Tibial artery (tissue), 4 donors: ENCODE measurements at places on chromosomes 13 and 19.

DNA sequence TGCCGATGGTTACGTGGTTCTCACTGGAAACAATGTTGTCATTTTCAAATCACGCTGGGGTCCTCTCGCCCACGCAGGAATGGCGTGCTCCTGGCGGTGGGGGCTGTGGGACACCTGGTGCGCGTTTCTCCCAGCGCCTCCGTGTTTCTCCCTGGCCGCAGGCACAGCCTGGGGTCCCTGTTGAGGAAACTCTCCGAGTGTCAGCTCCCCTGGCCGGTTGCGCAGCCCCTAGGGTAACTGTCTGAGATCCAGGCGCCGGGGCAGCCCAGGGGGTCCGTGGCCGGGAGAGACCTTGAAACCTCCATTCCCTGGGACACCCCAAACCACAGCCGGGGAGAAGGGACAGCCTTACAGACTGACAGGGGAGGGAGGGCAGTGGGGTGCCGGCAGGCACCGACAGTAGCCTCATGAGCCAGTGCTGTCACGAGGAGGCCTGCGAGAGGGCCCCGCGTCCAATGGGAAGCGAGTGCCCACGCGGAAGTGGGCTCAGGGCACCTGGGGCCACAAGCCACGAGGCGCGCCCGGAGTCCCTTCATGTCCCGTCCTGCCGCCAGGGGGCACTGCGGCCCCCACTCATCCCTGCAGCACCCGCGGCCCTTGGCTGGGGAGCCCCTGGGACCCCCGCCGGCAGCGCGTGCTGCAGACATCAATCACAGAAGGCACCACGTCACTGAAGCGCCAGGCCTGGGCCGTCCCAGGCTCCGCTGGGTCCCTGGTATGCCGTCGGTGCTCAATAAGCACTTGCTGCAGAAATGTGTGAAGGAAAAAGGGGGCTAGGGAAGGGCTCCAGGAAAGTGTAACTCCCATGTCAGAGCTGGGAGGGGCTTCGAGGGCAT lies 9.5 kb downstream of the ADAMTSL5 start:
- no peak for DNase-seq

DNA sequence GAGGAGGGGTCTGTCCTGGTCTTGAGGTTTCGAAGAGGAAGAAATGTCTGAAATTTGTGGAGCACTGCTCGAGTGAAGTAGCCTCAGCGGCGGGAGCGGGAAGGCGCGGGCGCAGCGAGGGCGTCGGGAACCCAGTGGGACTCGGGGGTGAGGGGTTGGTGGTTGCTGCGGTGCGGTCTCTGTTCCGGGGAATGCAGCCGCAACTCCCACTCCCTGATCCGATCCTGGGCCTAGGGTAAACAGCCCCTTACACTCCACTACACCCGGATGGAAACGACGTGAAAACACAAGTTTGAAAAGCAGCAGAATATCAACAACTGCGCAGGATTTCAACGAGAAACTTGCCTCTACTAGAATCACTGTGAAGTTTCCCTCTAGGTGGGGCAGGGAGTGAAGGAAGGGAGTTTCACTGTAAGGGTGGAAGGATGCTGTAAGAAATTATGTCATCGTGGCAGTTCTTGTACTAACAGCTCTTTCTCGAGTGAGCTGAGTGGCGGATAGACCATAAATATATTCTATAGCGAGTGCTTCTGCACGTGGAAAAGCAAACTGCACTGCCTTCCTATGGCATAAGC lies 2.0 kb upstream of the KLF12 start:
- peak; percentile 67 for DNase-seq

DNA sequence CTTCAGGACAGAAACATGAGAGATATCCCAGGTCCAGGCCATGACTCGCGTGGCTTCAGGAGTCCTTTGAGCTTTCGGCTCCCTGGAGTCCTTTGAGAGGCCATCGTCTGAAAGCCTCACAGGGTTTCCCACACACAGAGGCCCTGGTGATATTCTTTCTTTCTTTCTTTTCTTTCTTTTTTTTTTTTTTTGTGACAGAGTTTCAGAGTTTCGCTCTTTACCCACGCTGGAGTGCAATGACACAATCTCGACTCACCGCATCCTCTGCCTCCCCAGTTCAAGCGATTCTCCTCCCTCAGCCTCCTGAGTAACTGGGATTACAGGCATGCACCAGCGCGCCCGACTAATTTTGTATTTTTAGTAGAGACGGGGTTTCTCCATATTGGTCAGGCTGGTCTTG lies 5.5 kb downstream of the SIN3B start:
- no peak for DNase-seq

DNA sequence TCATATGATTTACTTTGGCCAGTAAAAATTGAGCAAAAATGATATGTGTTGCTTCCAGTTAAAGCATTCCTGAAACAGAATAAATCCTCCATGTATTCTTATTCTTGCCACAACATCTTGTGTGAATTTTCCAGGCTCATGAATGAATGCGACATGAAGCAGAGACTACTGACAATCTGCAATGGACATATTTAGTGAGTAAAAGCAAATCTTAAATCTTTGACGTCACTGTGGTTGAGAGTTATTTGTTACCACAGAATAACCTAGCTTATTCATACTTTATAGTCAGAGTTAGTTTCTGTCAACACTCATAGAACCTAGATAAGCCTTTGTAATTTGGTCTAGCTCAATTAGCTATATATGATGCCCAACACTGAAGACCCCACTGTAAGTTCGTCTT lies 1443.1 kb downstream of the PCDH9 start:
- no peak for DNase-seq

DNA sequence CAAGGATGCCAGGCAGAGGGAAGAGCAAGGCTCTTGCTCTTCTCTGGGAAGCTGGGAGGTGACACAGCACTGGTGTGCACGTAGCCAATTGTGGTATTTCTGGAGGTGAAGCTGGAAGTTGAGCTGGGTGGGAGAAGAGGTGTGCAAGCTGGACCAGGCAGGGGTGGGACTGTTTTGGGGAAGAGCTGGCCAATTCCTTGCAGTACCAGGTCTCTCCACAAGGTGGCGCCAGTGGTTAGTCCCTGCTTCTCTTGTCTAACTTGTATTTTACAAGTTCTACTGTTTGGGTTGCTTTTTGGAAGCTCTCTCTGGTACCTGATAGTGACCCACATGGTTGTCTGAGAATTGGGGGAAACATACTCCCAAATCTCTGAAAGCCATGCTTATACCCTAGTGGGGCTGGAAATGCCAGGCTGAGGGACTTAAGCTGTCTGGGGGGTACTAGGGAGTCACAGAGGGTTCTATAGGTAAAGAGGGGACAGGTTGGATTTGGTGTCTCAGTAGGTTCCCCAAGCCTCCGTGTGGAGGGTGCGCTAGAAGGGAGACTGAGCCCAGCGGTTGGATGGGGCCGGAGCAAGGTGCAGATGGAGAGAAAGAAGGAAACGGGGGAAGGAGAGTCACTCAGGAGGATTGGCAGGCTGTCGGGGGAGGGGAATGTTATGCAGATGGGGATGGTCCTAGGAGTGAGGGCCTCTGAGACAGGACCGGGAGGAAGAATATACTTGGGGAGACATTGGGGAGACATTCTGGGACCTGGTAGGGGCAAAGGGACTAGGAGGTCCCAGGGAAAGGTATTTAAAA lies 3.0 kb downstream of the HPN start:
- DNase-seq = no peak

GRCh38 chr19:17255150-17255621 lies 9.4 kb downstream of the USHBP1 start:
- no peak for DNase-seq

- peak; percentile 83 for DNase-seq
These were observed 9.3 kb upstream of the RANBP3 start for GRCh38 chr19:5987077-5987818.

DNA sequence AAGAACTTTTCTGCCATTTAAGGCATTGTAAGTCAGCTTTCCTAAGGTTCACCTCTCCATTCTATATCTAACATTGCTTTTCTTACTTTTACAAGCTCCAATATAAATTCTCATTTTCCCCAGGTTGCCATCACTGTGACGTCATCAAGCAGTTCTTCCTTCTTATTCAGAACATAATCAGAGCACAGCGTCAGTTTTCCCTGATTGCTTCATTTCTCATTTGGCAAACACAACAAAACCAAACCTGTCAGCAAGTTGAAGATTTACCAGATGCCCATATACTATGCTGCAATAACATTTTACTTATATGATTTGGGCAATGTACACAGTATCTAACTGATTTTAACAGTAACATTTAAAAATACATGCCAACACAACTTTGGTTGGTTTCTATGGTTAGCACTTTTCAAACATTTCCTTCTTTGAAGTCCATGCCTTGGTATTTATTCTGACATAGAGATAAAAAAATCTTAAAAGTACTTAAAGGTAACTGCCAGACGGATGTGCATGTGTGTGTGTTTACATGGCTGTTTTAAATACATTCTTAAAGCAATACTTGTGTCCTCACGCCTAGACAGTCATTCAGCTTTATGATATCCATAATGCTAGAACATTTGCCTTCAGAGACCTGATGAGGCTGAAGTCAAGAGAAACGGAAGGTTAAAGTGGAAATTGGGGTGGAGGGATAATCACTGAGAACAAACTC lies 264.0 kb downstream of the KLF12 start:
- no peak for DNase-seq

DNA sequence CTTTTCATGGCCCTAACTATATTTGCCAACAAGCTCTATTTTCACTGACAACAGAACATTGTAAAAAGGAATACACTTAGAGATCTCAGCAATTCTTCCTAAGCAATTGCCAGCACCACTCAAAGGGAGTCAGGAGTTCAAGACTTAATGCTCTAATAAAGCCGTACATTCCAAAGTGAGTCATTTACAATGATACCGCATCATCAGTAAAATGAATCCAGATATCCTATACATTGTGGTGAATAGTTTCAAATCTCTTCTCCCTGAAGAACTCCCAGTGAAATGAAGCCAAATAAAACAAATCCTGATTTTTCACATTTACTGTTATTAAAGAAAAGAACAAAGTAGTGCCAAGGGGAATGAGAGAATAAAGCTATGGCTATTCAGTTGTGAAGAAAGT lies 2898.7 kb upstream of the PCDH20 start:
- no peak for DNase-seq

GRCh38 chr19:43596842-43597461 lies 557 bp downstream of the ZNF576 start:
- no peak for DNase-seq

DNA sequence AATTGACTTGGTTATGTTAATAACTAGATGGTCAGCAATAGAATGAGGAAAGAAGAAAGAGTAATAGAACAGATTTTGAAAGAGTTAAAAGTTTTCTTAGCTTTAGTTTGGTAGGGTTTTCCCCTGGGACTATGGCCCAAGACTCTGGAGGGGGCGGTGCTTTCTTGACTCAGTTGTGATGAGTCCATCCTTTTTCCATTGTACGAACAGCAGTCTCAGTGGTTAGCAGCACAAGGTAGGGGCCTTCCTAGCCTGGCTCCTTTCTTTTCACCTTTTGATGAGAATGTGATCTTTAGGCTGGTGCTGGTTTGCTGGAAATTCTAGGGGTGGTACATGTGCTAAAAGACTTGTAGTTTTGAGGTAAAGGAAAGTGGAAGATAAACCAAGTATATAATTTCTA lies 38.8 kb downstream of the ZNF506 start:
- no peak for DNase-seq

GRCh38 chr13:104616990-104617389 lies 1550.8 kb upstream of the SLC10A2 start:
- DNase-seq = no peak

DNA sequence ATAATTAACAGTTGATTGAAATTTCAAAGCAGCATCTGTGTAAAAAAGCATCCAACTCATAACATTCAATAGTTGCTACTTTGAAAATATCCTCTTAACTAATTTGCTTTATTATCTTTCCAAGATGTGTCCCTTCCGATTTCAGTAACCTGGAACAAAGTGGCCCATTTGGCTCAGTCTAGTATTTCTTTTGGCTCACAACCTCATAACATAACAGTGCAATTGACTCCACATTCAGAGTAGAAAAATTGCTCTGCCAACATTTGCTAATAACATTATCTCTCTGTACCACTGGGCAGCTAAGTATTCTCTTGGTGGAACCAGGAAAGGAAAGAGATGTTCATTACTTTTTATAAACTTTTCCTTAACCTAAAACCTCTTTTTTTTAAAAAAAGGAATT lies 571.1 kb upstream of the ARGLU1 start:
- peak; percentile 34 for DNase-seq

DNA sequence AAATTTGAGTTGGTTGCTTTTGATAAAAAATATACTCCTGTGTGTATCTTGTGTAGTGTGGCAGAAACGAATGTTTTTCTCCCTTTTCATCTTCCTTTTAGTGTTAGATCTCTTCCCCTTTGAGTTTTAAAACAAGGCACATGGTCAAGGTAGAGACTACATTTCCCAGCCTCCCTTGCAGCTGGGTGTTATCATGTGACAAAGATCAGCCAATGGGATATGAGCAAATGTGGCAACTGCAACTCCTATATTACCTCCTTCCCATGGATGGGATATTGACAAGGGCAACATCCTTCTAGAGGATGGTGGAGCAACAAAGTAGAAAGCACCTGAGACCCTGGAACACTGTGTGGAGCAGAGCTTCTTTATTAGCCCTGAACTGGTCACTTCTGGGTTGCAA lies 42.4 kb downstream of the ADGRE3 start:
- DNase-seq = no peak

GRCh38 chr13:113161433-113161832 lies 3.0 kb downstream of the PROZ start:
- no peak for DNase-seq

- no peak for DNase-seq
These were observed 332.7 kb upstream of the KLF12 start for GRCh38 chr13:74466864-74467263.

- DNase-seq = no peak
These were observed 200.9 kb upstream of the TMTC4 start for GRCh38 chr13:100875392-100876043.

DNA sequence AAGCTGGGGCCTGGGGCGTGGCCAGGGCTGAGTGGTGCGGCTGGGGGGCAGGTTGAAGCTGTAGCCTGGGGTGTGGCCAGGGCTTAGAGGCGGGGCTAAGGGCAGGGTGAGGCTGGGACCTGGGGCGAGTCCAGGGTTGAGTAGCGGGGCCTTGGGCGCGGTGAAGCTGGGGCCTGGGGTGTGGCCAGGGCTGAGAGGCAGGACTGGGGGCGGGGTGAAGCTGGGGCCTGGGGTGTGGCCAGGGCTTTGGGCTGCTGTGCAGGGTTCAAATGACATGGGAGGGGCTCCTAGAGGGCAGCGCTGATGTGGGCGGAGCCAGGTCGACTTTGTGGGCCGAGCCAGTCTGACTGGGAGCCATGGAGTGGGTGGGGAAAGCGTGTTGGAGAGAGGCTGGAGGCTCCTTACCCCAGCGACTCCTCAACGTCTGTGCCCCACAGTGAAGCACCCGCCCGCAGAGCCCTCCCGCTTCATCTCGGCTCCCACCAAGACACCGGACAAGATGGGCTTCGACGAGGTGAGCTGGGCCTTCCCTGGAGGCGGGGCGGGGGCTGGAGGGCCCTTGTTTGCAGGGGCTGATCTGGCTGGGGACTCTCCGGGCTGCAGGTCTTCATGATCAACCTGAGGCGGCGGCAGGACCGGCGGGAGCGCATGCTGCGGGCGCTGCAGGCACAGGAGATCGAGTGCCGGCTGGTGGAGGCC lies 21.5 kb downstream of the COLGALT1 start:
- no peak for DNase-seq

DNA sequence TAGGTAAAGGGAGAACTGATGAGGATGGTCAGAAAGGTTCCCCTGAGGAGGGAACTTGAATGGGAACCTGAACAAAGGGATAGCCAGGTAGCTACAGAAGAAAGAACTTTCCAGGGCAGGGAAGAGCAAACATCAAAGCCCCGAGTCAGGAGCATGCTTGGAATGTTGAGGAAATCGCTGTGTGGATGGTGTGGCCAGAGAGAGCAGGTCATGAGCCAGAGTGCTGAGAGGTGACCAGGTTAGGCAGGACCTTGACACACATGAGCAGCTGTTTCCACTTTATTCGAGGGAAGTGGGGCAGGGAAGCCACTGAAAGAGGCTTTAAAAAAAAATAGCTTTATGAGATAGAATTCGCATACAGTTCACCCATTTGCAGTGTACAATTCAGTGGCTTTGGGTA lies 4.4 kb downstream of the RAB8A start:
- DNase-seq = no peak
